ENCODE measurements at places on chromosomes 13 and 19. TPM values are rescaled to one million over a fixed set of nuclear protein-coding genes. Genes with fewer than 3 reads are reported as not detected.

YJEFN3 gene
- total RNA-seq: 2.5 TPM

PSG5 gene
- not detected for total RNA-seq

NANOS3 gene
- 3.8 TPM for total RNA-seq

CD177 gene
- 0.31 TPM for total RNA-seq

CD33 gene
- total RNA-seq: 0.63 TPM

MFSD12 gene
- 42.9 TPM for total RNA-seq

ZNF709 gene
- 32.6 TPM for total RNA-seq

RFPL4A gene
- not detected for total RNA-seq

USE1 gene
- 19.4 TPM for total RNA-seq

FGF9 gene
- 10.3 TPM for total RNA-seq

PTPRH gene
- total RNA-seq: not detected

R3HDM4 gene
- total RNA-seq: 29.1 TPM

PSG4 gene
- total RNA-seq: not detected

ANGPTL8 gene
- not detected for total RNA-seq

SIGLEC10 gene
- 1.9 TPM for total RNA-seq

SLC10A2 gene
- total RNA-seq: not detected

SMAD9 gene
- 14.4 TPM for total RNA-seq

GPR42 gene
- total RNA-seq: not detected

MADCAM1 gene
- 0.63 TPM for total RNA-seq

GPC6 gene
- 15.3 TPM for total RNA-seq

TYROBP gene
- 3.4 TPM for total RNA-seq

AMER2 gene
- total RNA-seq: 153 TPM

PSG2 gene
- total RNA-seq: not detected

ANKRD27 gene
- total RNA-seq: 57.3 TPM

FOXO1 gene
- total RNA-seq: 6.3 TPM

C19orf81 gene
- not detected for total RNA-seq

ZFP14 gene
- total RNA-seq: 44.4 TPM

CGB8 gene
- not detected for total RNA-seq

PSG6 gene
- not detected for total RNA-seq

SLC17A7 gene
- total RNA-seq: 36.6 TPM

SIGLEC8 gene
- 0.63 TPM for total RNA-seq

ZNF813 gene
- total RNA-seq: 4.7 TPM

PSG7 gene
- total RNA-seq: not detected

TNNT1 gene
- 0.94 TPM for total RNA-seq
